ENCODE measurements at places on chromosomes 2 and 18. TPM values are rescaled to one million over a fixed set of nuclear protein-coding genes. Genes with fewer than 3 reads are reported as not detected.

The SKOR2 gene
- total RNA-seq, result 6.7 TPM

The IL37 gene
- total RNA-seq, result not detected

The ACTG2 gene
- total RNA-seq, result not detected

The FTCDNL1 gene
- 0.74 TPM for total RNA-seq

The FSHR gene
- not detected for total RNA-seq

DNA sequence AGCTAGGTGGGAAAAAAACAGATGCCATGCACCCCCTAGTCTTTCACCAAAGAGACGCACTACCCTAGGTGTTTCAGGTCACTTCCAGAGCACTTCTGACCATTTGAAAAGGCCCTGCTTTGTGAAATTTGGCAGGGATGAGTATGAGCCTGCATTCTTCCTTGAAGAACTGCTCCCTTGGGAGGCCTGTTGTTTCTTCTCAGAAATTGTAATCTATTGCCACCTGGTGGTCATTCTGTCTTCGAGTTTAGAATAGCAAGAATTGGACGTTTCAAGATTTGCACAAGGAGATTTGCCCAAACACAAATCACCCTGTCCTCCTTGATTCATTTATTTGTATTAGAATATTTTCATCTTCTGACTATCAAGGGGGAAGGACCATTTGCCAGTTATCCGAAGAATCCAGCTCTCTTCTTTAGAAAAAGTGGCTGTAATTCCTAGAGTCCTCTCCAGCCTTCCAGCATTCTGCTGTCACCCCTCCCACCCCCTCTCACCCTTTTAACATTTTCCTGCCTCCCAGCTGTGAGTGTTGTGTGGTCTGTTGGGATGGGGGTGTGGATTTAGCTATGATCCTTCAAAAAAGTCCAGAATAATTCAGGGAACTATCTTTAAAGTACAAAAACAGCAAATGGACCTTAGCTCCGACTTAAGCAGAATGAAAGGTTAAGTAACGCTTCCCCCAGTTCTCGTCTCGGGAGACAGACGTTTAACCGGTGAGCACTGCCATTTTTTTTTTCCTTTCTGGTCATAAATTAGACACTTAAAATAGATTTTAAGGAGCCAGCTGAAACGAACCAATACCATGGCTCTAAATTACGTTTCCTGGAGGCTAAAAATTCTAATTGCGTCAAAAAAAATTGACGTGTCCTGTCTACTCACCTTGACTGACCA, 3.7 kb upstream of the GAD1 start:
- no peak overlapping the region for H3K27ac ChIP-seq
- peak overlapping the region; percentile 72 for H3K4me3 ChIP-seq

GRCh38 chr2:229084447-229084846, 186.6 kb downstream of the PID1 start:
- H3K36me3 ChIP-seq, result no peaks in the 10 kb centered on the region
- no peak for DNase-seq
- H3K27me3 ChIP-seq, result no peaks in the 10 kb centered on the region
- H3K27ac ChIP-seq, result no peak overlapping the region
- peaks cover 23% of the 10 kb centered on the region for H3K4me1 ChIP-seq

DNA sequence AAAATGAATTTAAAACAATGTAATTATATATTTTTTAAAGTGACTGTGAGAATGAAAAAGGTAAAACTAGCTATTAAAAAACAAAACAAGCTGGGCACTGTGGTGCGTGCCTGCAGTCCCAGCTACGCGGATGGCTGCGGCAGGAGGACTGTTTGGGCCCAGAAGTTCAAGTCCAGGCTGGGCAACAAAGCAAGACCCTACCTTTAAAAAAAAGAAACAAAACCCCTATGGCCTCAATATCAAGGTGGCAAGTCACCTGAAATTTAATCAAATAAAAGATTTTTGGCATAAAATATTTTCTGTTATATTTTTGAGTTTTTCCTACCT, 46.9 kb upstream of the STRN start:
- H3K27me3 ChIP-seq, result no peaks in the 10 kb centered on the region
- no peak overlapping the region for H3K4me3 ChIP-seq
- DNase-seq, result no peak
- H3K27ac ChIP-seq, result no peak overlapping the region
- no peaks in the 10 kb centered on the region for H3K4me1 ChIP-seq
- H3K36me3 ChIP-seq, result no peaks in the 10 kb centered on the region

- H3K27me3 ChIP-seq, result no peaks in the 10 kb centered on the region
- H3K27ac ChIP-seq, result no peak overlapping the region
- peaks cover 1% of the 10 kb centered on the region for H3K4me1 ChIP-seq
- DNase-seq, result no peak
- no peaks in the 10 kb centered on the region for H3K36me3 ChIP-seq
Observed at GRCh38 chr2:142286618-142287017, 155.8 kb upstream of the LRP1B start.

GRCh38 chr2:142893241-142893640, 15.8 kb downstream of the KYNU start:
- H3K4me3 ChIP-seq, result no peak overlapping the region
- no peaks in the 10 kb centered on the region for H3K4me1 ChIP-seq
- no peak for DNase-seq
- no peaks in the 10 kb centered on the region for H3K36me3 ChIP-seq
- no peak overlapping the region for H3K27ac ChIP-seq

GRCh38 chr18:28607991-28608390, 431.1 kb upstream of the CDH2 start:
- no peak for DNase-seq
- no peak overlapping the region for H3K27ac ChIP-seq
- H3K27me3 ChIP-seq, result no peaks in the 10 kb centered on the region
- H3K4me1 ChIP-seq, result no peaks in the 10 kb centered on the region
- H3K4me3 ChIP-seq, result no peak overlapping the region

All from glutamatergic neuron (in vitro differentiated cells).